ENCODE measurements at places on chromosomes 13 and 19.

DNA sequence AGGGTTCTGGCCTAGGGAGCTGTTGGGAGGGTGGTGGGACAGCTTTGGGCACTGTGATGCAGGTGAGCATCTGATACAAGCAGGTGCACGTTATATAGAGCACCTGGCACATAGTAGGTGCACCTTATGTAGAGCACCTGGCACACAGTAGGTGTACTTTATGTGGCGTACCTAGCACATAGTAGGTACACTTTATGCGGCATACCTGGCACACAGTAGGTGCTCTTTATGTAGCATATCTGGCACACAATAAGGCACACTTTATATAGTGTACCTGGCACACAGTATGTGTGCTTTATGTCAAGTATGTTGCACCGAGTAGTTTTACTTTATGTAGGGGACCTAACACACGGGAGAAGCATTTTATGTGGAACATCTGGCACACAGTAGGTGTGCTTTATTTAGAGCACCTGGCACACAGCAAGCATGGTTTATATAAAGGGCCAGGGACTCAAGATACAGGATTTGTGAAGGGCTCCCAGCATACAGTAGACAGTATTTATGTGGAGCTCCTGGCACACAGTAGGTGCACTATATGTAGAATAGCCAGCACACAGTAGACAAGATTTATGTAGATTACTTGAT is 1.6 kb upstream of the CYP4F12 start:
- DNase-seq: no peak

GRCh38 chr13:53204598-53204997 is 176.0 kb downstream of the OLFM4 start:
- DNase-seq: no peak

GRCh38 chr19:14407605-14408484 is 11.3 kb downstream of the DDX39A start:
- no peak for DNase-seq

DNA sequence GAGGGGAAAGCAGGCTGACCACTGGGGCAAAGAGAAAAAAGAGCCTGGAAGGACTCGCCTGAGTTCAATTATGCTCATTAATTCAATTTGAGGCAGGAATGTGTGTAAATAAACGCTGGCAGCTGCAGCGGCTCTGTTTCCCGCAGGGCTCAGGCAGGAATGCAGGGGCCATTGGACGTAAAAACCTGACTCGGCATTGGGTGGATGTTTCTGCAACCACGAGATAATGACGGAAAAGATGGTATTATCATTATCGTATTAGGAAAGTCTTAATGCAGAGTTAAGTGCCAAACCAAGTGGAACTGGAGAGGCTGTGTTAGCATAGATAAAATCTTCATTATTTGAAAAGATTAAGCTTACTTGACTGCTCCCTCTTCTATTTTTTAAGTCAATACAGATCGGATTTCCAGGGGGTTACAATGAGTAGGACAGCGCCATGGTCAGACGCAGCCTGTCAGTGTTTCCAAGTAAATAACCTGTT is 169.8 kb downstream of the SHISA2 start:
- peak; percentile 44 for DNase-seq

DNA sequence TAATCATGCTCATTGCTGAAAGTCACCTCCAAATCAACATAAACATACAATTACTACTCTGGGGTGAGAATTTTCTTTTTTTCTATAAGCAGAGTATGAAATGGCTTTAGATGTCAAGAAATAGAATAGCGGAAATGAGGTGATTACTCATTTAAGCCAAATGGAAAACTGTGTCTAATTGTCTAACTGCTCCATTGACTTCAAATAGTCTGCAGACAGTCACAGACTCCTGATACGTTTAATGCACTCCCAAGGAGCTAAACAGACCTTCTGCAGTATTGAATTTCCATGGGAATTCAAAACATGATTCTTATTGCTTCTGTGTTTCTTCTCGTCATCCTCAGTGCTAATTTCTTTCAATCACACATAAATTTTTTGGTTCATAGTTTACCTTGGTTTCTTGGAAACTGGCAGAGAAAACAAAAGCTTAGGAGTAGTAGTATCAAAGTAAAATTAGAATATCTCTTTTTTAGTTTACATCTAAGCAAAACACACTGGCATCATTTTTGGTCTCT is 865.2 kb upstream of the SLC10A2 start:
- DNase-seq: no peak

Data from NCI-H1417 treated with DMSO at 0.1 percent for 48 hours (cell line).